ENCODE measurements at places on chromosomes 5 and 9.

- DNase-seq: no peak
Observed at GRCh38 chr9:95826183-95826838, 49.2 kb upstream of the ERCC6L2 start.

DNA sequence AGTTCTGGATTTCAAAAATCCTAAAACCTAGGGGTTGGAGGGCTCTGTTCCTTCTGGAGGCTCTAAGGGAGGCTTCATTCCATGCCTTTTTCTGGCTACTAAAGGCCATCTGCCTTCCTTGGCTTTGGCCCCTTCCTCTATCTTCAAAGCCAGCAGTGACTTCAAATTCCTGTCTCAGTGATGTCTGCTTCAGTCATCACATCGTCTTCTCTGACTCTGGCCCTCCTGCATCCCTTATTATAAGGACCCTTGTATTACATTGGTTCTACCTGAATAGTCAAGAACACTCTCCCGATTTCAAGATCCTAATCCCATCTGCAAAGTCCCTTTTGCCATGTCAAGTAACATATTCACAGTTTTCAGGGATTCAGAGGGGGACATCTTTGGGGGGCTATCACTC lies 60.3 kb downstream of the GNA14 start:
- no peak for DNase-seq

DNA sequence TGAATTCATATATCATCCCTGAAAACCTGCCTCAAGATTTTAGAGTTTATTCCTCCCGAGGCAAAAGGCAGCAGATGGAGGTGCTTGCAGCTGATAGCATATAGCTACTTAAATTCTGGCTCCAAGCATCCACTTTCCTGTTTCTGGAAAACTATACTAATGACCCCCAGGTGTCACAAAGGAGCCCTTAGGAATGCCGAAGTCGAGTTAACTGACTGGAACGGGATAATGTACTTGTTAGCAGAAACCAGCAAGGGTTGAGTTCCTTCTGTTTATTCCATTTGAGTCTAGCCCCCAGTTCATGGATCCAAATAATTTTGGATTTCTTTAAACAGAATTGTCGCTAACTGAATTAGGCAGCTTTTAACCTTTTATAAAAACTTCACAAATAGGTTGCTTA lies 44.5 kb downstream of the PTTG1 start:
- DNase-seq: no peak

DNA sequence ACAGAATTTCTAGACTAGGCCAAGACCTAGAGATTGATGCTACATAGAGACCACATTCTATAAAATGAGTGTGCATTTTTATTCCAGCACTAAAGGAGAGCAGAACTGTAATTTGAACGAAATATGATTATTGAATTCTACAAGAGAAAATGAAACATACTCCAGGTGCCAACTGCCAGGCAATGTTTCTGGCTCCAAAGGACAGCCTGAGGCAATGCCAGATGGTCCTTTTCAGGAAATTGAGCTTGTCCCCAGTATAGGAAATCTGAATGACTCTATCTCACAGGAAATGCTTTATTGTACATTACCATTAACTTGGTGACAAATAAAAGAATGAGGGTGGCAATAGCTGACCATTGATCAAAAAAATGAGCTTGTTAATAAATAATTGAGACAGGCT lies 28.8 kb upstream of the RASGRF2 start:
- DNase-seq: no peak

GRCh38 chr9:87035879-87036278 lies 88.6 kb upstream of the GAS1 start:
- no peak for DNase-seq

GRCh38 chr9:14031810-14032209 lies 282.1 kb downstream of the NFIB start:
- DNase-seq: no peak

- no peak for DNase-seq
Observed at GRCh38 chr9:37198831-37199230, 78.5 kb downstream of the ZCCHC7 start.

GRCh38 chr5:179599100-179599499 lies 24.4 kb downstream of the HNRNPH1 start:
- no peak for DNase-seq

GRCh38 chr9:114869845-114870244 lies 60.5 kb downstream of the TNFSF8 start:
- no peak for DNase-seq

DNA sequence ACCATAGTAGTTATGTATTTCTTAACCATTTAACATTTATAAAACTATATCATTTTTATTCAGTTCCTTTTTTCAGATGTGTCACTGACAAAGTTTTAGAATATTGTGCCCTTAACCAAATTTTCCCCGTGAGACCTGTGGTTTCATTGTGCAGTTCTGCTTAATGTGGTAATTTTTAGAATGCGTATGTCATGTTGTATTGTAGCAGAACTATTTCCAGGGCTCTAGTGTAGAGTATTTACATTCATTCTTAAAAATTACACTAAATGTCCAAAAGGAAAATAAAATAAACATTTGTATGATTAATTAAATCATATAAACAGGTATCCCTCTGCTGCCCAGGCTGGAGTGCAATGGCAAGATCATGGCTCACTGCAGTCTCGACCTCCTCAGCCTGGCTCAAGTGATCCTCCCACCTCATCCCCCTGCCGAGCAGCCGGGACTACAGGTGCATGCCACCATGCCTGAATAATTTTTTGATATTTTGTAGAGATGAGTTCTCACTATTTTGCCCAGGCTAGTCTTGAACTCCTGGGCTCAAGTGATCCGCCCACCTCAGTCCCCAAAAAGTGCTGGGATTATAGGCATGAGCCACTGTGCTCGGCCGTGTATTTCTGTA lies 15.4 kb downstream of the SERINC5 start:
- no peak for DNase-seq

DNA sequence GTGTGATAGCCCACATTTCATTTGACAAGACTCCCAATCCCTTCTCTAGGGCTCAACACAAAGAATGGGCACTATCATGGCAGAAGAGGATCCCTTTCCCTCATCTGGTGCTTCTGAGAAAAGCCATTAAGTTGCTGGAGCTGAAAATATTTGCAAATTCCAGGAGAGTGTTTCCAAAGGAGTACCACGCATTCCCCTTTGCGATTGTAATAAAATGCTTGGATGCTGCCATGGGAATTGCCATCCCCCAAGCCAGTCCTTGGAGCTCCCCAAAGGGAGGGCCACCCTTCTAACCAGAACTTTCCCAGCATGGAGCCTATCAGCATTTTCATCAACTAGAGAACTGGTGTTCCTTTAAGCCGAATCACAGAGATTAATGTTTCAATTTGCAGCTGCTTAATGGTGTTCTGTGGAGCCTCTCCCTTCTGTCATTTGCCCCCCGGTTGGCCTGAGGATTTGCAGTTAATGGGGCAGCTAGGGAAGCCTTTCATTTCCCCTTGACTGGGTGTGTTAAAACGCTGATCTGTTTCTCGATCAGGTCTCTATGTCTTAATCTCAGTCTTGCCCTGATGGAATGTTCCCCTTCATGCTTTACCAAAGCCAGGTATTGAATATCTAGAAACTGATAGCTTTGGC lies 133.0 kb downstream of the ENC1 start:
- no peak for DNase-seq

DNA sequence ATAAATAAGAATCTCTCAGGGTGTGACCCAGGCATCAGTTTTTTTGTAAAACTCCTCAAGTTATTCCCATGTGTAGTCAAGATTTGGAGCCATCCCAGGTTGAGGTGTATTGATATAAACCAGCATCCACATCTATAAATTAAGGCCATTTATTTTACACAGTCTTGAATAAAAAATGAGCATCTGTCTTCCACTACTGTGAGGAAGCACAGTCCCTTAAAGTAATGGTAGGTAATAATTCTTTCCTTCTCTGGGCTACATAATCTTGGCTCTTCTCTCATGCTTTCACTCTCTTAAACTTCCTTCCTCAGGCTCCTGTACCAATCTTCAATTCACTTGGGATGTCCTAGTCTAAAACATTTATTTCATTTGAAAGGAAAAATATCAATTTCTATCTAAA lies 110.3 kb downstream of the PDE4D start:
- DNase-seq: no peak

- no peak for DNase-seq
Observed at GRCh38 chr5:169148138-169148740, 152.7 kb downstream of the SLIT3 start.

- no peak for DNase-seq
Observed at GRCh38 chr5:31963358-31964006, 210.6 kb downstream of the GOLPH3 start.

DNA sequence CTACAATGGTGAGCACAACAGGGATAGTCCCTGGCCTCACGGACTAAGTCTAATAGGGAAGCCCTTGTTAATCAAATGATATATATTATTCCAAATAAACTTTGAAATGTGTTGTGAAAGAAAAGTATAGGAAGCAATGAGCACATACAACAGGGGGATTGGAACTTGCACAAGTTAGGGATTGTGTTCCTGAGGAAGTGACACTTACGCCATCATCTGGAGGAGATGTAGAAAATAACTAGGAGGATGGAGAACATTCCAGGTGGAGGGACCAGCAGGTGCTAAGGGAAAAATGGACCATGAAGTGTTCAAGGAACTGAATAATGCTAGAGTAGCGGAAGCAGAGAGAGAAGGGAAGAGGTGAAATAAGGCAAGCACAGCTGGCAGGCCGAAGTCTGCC lies 18.8 kb upstream of the RPS23 start:
- no peak for DNase-seq

Measured in activated CD8-positive, alpha-beta memory T cell treated with anti-CD3 and anti-CD28 coated beads, Interleukin-2, amount 50 U/mL, for 4 hours (primary cell).